ENCODE measurements at places on chromosomes 13 and 19.

DNA sequence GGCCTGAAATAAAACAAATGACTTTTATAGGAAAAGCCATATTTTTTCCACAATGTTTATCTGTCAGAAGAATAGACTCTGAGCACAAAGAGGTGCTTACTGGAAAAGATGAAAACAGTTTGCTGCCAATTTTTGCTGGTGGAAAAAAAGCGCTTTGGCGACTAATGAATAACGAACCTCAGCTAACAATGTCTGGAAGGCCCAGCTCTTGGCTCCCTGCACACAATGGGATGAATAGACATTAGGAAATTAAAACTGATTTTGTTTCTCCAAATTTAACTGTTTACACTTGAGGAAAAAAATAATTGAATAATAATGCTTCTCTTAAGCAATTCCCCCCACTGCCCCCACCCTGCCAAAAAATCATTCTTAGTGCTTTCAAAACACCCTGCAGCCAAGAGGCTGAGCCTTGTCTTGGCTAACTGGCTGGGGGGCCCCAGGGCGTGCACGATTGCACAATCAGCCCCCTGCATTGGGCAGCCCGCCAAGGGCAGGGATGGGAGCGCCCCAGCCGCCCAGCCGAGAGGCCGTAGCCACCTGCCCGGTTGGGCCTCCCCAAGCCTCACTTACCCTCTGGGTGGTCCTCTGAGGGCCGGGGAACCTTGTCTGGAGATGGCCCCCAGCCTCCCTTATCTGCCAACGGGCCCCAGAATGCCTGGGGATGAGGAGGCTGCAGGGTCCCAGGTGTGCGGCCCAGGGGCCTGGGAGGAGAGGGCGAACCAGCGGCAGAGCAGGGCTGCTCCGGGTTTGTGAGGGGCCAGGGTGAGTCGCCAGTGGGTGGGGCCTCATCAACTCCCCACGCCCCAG is 16.8 kb downstream of the CEBPG start:
- no peak for DNase-seq

DNA sequence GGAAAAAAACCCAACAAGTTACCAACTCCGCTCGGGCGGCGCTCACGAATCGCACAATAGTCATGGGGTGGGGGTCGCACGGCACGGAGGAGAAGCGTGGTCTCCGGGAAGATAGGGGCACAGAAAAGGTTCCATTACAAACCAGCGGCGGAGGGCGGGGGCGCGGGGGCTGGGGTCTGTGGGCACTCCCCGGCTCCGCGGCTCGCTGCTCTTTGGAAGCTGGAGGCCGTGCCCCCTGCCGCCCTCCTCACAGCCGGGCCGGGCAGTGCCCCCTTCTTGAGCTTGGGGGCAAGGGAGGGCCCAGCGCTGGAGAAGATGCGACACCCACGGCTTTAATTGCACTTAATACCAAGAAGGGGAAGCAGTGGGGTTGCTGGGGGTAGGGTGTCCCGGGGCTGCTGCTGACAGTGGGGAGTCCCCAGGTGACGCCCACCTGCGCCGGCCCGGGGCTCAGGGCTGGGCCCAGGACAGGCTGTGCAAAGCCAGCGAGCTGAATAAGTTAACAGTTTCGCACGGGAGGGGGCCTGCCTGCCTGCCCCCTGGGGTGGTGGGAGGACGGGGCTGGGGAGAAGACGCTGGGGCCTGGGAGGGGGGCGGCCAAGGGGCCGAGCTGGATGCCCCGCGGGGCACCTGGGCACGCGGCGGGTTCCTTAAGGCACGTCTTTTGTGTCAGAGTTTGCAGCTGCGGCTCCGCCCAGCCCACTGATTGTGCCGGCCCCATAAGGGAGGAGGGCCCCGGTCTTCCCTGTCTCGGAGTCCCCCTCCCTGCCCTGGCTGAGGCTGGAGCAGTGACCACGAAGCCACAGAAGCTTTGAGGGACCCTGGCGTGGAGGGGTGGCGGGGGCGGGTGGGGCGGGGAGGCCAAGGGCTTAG is 9.8 kb downstream of the DCAF15 start:
- DNase-seq: no peak

DNA sequence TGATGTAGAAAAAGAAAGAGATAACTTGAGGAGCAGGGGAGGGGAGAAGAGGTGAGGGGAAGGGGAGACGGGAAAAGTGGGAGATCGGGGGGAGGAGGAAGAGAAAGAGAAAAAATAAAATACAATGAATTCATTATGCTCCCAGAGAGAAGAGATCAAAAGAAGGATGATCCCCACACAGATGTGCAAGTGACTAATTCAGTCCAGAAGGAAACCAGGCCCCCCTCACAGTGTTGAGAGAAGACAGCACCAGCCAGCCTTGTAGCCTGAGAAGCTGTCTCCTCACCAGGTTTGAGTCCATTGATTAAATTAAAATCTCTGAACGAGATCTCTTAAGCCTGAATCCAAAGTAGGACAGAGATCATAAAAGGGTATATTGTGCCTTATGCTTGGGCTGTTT is 333.7 kb upstream of the NBEA start:
- no peak for DNase-seq

DNA sequence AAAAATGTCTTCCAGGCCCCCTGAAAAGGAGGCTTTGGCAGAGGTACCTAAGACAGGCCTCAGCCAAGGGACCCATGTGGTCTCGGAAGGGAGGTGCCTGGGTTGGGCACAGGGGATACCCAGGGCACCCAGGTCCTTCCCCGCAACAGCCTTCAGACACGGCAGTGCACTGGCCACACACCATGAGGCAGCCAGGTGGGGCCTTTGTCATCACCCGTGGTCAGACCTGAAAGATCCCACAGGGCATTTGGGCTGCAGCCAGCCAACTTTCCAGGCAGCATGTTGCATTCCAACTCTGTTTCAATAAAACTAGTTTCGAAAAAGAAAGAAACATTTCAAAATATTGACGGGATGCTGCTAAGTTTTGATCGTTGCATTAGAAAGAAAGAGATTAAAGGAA is 4.7 kb upstream of the TUBGCP3 start:
- DNase-seq: no peak

GRCh38 chr13:102191951-102192502 is 209.8 kb downstream of the FGF14 start:
- no peak for DNase-seq

Measured in stimulated activated CD4-positive, alpha-beta T cell treated with anti-CD3 and anti-CD28 coated beads, Interleukin-2, amount 100 ng/mL, for 4 hours (primary cell).